ENCODE measurements at places on chromosomes 12 and 14.

- no peak for DNase-seq
These were observed 153.6 kb upstream of the PLEKHA5 start for GRCh38 chr12:18975933-18976332.

DNA sequence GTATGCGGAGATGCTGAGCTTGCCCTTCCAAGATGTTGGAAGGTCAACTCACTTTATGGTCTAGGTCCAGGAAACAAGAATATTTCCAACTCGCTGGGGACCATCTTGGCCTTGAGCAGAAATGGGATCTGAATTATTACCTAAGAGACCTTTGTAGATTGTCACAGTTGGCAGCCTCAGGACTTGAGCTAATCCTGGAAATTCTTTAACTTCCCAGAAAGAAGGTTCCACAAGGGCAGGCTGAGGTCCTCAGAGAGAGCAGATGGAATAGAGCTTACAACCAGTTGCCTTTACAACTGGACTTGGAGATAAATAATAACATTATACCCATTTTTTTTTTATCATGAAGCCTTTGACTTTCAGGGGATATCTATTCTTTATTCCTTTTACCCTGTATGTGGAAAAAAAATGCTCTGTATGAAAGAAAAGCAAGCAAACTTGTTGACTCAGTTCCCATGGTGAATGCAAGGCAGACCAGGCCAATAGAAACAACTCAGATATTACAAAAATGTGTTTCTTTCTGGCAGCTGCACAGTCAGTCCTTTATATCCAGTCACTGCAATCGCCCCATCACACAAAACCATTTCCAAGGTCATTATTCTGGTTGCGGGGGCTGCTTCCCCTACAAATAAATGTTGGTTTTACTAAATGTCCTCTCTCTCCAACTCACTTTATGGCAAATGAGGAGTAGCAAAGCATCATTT lies 401.4 kb downstream of the ZFP36L1 start:
- DNase-seq, result peak; percentile 81

DNA sequence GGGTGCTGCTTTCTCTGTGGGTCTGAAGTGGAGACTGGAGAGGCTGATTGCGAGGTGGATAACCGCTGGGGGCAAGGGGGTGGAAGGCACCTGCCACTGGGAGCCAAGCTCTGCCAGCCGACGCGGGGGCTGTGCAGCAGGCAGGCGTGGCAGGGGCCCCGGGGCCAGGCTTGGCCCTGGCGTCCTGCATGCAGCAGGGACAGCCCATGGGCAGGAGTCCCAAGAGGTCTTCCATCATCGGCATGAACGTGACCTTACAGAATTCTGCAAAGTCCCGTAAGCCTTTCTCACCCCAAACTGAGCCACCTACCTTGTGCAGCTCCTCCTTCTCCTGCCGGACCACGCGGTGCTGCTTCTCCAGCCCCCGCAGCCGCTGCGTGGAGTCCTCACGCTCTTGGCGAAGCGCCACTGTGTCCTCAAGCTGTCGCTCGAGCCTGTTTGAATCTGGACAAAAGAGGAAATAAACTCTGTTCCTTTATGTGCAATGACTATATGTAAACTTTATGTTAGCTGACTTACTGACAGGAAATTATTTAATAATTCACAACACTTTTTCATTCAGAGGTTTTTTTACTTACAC lies 51.3 kb downstream of the AMN start:
- DNase-seq, result no peak

- no peak for DNase-seq
These were observed 19.4 kb downstream of the PPP2R5C start for GRCh38 chr14:101780887-101781239.

DNA sequence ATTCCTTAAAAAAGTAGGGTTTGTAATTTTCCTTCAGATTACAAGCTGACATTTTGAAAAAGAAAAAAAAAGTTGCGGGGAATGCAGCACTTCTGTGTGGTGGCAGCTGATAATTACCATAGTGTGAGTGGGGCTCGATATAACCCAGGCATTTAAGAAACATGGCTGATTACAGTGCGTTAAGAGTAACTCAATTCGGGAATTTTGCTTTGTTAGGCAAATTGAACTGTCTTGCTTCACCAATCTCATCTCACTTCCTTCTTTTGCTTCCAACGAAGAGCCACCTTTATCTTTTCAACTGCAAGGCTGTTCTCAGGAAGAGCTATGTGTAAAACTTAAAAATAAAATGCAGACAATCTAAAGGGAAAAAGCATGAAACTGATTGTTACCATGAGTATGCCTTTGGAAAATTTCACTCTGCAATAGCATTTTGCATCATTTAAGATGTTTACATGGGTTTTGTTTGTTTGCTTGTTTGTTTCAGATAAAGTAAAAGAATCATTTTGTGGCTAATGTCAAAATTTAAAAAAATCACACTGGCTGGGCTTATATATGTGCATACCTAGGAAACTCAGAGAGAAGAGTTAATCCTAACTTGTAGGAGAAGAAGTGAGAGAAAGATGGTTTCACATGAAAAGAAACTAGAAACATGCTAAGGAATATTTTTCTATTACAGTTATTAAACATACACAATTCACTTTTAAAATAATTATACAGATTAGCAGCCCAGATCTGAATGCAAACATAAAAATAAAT lies 295.9 kb upstream of the ATP2B1 start:
- no peak for DNase-seq
